SK-N-SH (cell line): ENCODE measurements at places on chromosomes 4 and X.
A peak's percentile ranks its signal among the peaks of the same experiment; 100 is the strongest.

GRCh38 chr4:76597423-76597979, 162.5 kb downstream of the SHROOM3 start:
- H3K36me3 ChIP-seq, result no peaks in the 10 kb centered on the region
- no peak overlapping the region for H3K27ac ChIP-seq
- H3K27me3 ChIP-seq, result no peaks in the 10 kb centered on the region
- no peak overlapping the region for H3K4me3 ChIP-seq
- no peak for DNase-seq

- H3K27me3 ChIP-seq, result no peaks in the 10 kb centered on the region
- H3K36me3 ChIP-seq, result peaks cover 4% of the 10 kb centered on the region
- DNase-seq, result no peak
- no peak overlapping the region for H3K27ac ChIP-seq
- peaks cover 9% of the 10 kb centered on the region for H3K4me1 ChIP-seq
Measured at GRCh38 chr4:159389756-159390155, 286.9 kb downstream of the RAPGEF2 start.

DNA sequence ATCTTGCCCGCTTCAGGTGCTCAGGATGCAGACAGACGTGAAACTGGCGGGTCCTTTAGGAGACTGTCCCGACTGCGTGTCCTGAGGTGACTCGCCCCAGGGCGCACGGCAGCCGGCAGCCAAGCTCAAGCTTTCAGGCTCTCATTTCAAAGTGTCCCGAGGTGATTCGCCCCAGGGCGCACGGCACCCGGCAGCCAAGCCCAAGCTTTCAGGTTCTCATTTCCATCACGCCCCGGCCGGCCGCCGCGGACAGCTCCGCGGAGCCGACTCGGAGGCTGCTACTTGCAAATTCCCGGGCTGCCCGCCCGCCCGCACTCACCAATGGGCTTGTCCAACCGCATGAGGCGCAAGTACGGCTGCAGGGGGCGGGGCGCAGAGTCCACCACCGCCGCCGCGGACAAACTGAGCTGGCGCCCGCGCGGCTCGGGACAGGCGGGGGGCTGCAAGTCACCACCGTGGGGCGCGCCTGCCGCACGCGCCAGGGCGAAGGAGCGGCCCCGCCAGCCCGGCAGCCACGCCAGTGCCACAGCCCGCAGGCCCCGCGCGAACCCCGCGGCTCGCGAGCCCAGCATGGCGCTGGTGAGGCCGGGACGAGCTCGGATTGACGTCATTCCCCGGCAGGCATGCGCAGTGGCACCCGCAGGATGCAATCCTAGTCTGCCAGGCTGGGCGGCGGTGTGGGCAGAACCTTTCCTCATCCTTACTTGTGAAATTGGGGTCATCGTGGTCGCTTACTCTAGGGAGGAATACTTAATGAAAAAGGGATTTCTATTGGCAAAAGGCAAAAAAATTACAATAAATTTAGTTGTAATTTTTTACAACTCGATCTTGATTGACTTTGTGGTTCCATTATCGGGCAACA, at the start of gene COQ2:
COQ2 (minus strand) TSS at position 606 of the 862 bp plus-strand sequence; CDS start at position 572, 34 bp downstream.
- DNase-seq, result peak; percentile 95
- H3K27me3 ChIP-seq, result no peaks in the 10 kb centered on the region
- H3K27ac ChIP-seq, result peak within 1 kb of the TSS; percentile 93
- H3K4me1 ChIP-seq, result peaks cover 7% of the 10 kb centered on the region
- H3K4me3 ChIP-seq, result peak within 1 kb of the TSS; percentile 75

GRCh38 chrX:122622795-122623194, 561.3 kb upstream of the GRIA3 start:
- no peaks in the 10 kb centered on the region for H3K4me1 ChIP-seq
- H3K27me3 ChIP-seq, result no peaks in the 10 kb centered on the region
- no peak for DNase-seq
- H3K27ac ChIP-seq, result no peak overlapping the region

DNA sequence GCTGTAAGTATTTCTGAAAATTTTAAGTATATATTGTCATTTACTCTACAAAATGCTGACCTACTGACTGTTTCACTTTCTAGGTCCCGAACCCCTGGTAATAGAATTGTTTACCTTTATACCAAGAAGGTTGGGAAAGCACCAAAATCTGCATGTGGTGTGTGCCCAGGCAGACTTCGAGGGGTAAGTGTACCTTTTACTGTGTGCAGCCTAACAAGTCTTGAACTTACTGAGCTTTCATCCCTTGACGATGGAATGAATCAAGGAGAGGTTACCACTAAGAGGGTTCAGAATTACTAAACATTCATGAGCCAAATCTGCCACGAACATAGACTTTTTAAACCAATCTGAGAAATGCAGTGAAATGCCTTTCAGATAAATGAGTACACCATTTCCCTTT, 1.6 kb downstream of the RPL34 start:
- peaks cover 14% of the 10 kb centered on the region for H3K4me1 ChIP-seq
- H3K36me3 ChIP-seq, result peaks cover 51% of the 10 kb centered on the region
- H3K4me3 ChIP-seq, result peak overlapping the region; percentile 97
- DNase-seq, result no peak
- H3K27me3 ChIP-seq, result no peaks in the 10 kb centered on the region
- H3K27ac ChIP-seq, result 0 out of 2 replicates have a peak overlapping the region, but pooled peaks have one; percentile 70

- no peak overlapping the region for H3K4me3 ChIP-seq
- H3K27ac ChIP-seq, result no peak overlapping the region
- H3K27me3 ChIP-seq, result no peaks in the 10 kb centered on the region
- no peak for DNase-seq
- H3K4me1 ChIP-seq, result no peaks in the 10 kb centered on the region
- H3K36me3 ChIP-seq, result no peaks in the 10 kb centered on the region
Measured at GRCh38 chrX:21661316-21661715, 3.2 kb upstream of the KLHL34 start.

GRCh38 chrX:117752745-117753144, 363.9 kb downstream of the KLHL13 start:
- no peaks in the 10 kb centered on the region for H3K27me3 ChIP-seq
- DNase-seq, result no peak
- no peak overlapping the region for H3K27ac ChIP-seq
- no peaks in the 10 kb centered on the region for H3K4me1 ChIP-seq

GRCh38 chrX:70527053-70527452, 82.4 kb downstream of the DLG3 start:
- H3K27me3 ChIP-seq, result peaks cover 46% of the 10 kb centered on the region
- DNase-seq, result no peak
- no peaks in the 10 kb centered on the region for H3K36me3 ChIP-seq
- no peaks in the 10 kb centered on the region for H3K4me1 ChIP-seq
- H3K27ac ChIP-seq, result no peak overlapping the region

DNA sequence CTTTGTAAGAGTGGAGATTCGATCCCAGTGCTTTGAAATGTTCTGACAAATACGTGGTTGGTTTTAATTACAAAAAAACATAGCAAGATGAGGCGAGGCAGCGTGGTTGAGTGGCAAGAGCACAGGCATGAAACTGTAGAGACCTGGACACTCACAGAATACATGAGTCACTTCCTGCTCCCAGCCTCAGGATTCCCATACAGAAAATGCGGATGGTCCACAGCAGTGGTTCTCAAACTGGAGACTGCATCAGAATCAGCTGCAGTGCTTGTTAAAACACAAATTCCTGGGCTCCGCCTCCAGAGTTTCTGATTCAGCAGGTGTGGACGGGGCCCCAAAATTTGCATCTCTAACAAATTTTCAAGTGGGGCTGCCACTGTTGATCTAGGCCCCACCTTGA, 10.1 kb downstream of the OTOP1 start:
- no peaks in the 10 kb centered on the region for H3K36me3 ChIP-seq
- no peaks in the 10 kb centered on the region; the same call in 1 of the 2 replicates for H3K27me3 ChIP-seq
- no peak overlapping the region for H3K4me3 ChIP-seq
- H3K27ac ChIP-seq, result no peak overlapping the region

DNA sequence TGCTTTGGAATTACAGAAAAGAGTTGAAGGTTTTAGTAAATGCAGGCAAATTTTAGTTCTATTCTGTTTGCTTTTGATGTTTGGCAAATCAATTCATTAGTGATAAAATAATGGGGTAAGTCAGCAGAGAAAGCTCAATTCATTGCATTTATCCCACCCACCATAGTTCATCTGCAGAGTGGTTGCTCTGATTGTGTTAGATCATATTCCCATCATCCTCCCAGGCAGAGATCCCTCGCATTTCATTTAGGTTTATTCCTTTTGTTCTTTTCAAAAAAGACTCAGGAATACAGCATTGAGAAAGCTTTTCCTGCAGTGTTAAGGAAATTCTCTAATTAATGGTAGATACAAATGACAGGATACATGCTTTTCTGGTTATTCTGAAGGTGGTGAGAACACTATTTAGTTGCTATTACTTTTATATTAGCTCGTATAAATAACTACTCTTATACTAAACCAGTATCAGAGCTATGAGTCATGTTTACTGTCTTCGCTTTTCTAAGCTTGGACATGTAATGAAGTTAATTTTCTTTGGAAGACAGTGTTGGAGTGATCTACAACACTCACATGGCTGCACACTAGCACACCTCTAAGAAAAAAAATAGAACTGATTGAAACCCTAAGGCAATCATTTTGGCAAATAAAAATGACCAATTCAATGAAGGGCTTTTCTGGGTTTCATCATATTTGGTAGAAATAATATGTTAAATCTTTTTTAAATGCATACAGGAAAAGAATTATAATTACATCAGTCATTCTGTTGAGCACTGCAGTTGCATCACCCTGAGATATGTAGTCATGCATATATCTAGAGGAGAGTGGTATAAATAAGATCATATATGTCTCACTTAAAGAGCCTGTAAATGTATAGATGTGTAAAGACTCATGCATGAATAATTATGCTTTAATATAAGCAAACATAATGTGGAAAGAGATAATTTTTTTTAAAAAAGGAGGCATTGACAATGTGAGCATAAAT, 351.6 kb downstream of the PCDH7 start:
- no peaks in the 10 kb centered on the region for H3K27me3 ChIP-seq
- no peaks in the 10 kb centered on the region for H3K36me3 ChIP-seq
- DNase-seq, result no peak
- no peak overlapping the region for H3K27ac ChIP-seq

GRCh38 chr4:149708513-149709130, 107.0 kb downstream of the IQCM start:
- H3K36me3 ChIP-seq, result no peaks in the 10 kb centered on the region
- H3K4me3 ChIP-seq, result no peak overlapping the region
- H3K27ac ChIP-seq, result no peak overlapping the region
- no peak for DNase-seq
- no peaks in the 10 kb centered on the region for H3K27me3 ChIP-seq

DNA sequence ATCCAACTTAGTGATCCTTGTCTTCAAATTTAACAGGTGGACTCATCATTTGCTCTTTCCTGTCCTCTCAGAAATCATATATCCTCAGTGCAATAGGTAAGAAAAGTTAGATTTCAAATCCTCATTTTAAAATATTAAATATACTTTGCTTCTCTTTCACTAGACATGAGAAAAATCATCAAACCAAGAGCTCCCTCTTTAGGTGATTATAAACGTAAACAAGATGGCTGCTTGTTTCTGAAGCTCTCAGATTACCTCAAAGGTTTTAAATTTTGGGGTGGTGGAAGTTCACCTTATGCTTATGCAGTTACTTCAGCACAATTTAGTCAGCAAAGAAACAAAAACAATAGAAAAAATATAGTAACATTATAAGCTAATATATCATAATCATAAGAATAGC, 27.3 kb downstream of the CSN3 start:
- H3K4me1 ChIP-seq, result no peaks in the 10 kb centered on the region
- no peaks in the 10 kb centered on the region for H3K27me3 ChIP-seq

- H3K27me3 ChIP-seq, result peaks cover 27% of the 10 kb centered on the region
- no peak overlapping the region for H3K27ac ChIP-seq
- H3K4me3 ChIP-seq, result no peak overlapping the region
- no peaks in the 10 kb centered on the region for H3K4me1 ChIP-seq
Measured at GRCh38 chrX:107673933-107674479, 45.7 kb downstream of the PRPS1 start.

DNA sequence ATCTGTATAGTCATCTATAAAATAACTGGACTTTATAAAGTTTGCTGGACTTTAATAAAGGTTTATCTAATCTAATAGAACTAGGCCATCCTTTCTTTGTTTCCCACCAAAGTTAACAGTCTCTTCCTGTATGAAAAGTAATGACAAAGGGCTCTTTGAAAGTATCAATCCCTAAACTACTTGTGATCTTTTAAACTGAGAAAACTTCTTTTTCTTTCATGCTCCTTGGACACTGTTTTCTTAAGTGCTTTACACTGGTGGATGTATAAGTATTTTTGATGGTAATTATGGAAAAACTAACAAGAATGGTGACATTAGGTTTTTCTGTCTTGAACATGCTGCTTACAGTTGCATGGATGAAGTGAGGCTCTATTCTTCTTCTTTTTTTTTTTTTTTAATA, 2.4 kb upstream of the ZFX start:
- H3K27ac ChIP-seq, result peak overlapping the region; percentile 54; the same call in 1 of the 2 replicates
- DNase-seq, result no peak
- no peak overlapping the region for H3K4me3 ChIP-seq
- peaks cover 40% of the 10 kb centered on the region for H3K4me1 ChIP-seq

GRCh38 chrX:17767734-17768133, 30.4 kb downstream of the SCML1 start:
- no peaks in the 10 kb centered on the region for H3K4me1 ChIP-seq
- H3K27ac ChIP-seq, result no peak overlapping the region
- DNase-seq, result no peak
- H3K4me3 ChIP-seq, result no peak overlapping the region
- peaks cover 12% of the 10 kb centered on the region; the same call in 1 of the 2 replicates for H3K27me3 ChIP-seq

DNA sequence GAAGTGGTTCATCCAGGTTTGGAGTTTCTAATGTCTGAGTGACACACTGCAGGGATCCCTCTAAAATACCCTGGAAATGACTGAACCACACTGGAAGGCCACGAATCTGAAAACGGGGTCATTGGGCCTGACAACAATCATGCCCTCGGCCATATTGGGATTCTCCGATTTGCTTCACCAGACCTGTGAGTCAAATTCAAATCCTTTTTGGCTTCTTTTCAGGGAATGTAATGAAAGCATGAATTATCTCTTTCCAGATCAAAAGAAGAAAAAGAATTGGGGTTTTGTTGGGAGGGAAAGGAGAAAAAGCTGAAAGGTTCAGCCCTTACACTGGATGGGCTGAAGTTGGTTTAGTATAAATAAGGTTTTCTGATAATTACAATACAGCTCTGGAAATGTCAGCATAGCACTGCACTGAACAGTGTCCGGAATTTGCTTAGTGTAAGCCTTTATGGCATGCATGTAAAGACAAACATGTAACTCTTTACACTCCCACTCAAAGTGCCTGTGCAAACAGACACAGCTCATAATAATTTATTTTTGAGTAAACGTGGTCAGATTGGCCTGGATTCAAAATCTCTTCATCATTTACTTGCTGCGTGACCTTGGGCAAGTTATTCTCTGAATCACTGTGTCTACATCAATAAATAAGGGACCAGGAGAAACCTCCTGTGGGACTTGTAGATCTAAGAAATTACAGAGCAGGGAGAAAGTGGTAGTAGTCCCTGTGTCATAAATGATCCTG, 21.4 kb downstream of the CT47C1 start:
- no peaks in the 10 kb centered on the region for H3K4me1 ChIP-seq
- no peak overlapping the region for H3K27ac ChIP-seq
- H3K36me3 ChIP-seq, result no peaks in the 10 kb centered on the region
- peaks cover 23% of the 10 kb centered on the region; the same call in 1 of the 2 replicates for H3K27me3 ChIP-seq
- no peak for DNase-seq

GRCh38 chr4:78922207-78922606, 17.0 kb downstream of the PAQR3 start:
- no peaks in the 10 kb centered on the region for H3K4me1 ChIP-seq
- H3K27me3 ChIP-seq, result no peaks in the 10 kb centered on the region
- DNase-seq, result no peak
- H3K27ac ChIP-seq, result no peak overlapping the region
